Activated T-helper 1 cell treated with anti-CD3 and anti-CD28 coated beads, Interleukin-2, amount 50 U/mL, for 16 hours (primary cell): ENCODE measurements at places on chromosomes 6 and 20.

DNA sequence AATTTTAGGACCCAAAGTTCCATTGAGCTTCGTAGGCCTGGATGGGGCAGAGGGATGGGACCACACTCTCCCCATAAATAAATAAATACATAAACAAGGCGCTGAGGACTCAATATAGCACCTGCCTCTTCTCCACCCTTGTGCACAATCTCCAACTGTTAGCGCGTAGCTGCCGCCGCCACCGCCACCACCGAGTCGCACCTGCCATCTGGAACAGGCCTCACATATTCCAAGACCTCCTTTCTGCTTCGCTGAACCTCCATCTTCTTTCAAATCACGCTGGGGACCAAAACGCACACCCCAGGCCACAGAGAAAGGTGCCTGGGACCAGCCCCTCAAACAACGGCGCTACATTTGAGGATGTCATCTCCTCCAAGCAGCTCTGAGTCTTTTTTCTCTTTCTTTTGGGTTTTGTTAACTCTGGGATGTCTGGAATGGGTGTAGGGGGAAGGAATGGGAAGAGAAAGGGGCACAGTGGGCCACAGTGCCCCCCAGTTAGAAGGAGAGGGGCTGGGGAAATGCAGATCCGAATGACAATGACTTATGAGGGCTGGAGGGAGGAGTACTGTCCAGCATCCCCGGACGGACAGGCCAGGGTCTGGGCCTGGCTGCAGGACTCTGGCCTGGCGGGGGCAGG, 49.7 kb downstream of the NOL4L start:
- no peak for DNase-seq

DNA sequence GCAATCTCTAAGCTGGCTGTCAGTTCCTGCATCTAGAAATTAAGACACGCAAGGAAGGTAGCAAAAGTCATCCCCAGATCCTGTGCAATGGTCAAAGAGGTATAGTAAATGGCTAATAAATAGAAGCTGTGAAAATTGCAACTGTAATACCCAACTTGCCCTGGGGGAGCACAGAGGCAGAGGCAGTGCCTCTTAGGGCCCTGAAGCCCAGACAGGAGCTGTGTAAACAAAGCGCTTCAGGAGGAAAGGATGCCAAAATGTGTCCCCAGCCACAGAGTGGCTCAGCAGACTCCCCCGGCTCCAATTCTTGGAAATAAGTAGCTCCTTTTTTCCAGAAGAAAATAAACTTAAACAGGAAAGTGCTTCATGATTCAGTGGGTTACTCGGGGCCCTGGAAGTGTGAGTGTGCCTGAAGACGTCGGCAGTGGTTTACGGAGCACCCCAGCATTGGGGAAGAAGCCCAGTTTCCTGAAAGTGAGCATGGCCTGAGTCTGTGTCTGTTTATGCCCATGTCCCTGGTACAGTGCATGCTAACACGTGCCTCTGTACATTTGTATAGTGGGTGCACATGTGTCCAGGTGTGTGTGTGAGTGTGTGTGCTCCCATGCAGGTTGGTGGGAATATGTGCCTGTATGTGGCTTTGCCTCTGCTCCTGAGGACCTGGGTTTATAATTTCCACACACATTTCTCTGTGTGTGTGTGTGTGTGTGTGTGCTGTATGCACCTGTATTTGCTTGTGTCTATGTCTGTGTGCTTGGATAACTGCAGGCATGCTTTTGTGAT, 246.7 kb downstream of the MAFB start:
- DNase-seq = no peak

- DNase-seq = no peak
These were observed 338.0 kb upstream of the PTCHD4 start for GRCh38 chr6:48449002-48449401.

DNA sequence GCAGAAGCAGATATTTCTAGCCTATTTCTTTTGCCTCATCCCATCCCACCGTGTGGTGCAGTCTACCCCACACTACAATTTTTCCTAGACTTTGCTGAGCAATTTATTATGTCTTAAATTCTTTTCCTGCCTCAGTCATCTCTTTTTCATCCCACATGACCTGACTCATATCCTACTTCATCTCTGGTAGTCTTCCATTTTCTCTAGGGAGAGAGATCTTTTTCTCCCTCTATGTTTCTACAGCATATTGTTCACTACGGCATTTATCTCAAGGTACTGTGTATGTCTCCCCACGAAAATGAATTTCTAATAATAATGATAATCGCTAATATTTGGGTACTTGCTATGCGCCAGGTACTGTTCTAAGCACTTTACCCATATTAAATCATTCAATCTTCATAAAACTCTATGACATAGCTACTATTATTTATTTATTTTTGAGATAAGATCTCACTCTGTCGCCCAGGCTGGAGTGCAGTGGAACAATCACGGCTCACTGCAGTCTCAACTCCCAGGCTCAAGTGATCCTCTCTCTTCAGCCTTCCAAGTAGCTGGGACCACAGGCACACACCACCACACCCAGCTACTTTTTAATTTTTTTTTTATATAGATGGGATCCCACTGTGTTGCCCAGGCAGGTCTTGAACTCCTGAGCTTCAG, 15.6 kb downstream of the PDSS2 start:
- no peak for DNase-seq

DNA sequence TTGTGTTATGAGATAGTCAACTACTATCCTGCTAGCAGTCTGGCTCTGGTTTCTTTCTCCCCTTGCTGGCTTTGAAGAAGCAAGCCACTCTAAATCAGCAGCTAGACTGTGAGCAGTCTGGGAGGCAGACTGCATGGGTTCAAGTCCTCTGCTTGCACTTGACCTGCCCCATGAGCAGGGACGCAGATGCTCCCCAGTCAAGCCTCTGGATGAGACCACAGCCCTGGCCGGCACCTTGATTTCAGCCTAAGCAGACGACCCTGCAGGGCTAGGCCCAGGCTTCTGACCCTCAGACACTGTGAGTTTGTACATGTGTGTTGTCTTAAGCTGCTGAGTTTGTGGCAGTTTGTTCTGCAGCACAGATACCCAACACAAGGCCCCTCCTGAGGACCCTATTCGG, 105.8 kb downstream of the SULF2 start:
- no peak for DNase-seq

GRCh38 chr6:53070806-53071205, 5.6 kb downstream of the FBXO9 start:
- DNase-seq = no peak

DNA sequence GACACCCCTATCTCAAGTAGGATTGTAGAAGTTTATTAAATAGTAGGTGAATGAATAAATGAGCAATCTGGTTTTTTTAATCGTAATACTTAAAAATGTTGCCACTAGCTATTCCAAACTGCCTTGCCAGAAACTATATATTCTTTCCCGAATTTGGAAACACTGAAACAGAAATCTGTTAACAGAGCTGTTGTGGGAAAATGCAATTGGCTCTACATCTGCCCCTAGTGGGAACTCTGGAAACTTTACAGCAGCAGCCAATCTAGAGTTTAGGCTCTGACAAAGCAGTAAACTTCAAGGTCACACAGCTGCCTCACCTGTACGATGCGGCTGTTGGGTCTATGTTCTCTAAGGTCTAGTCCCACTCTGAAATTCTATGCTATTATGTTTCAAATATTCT, 41.7 kb downstream of the SYNE1 start:
- DNase-seq = no peak

DNA sequence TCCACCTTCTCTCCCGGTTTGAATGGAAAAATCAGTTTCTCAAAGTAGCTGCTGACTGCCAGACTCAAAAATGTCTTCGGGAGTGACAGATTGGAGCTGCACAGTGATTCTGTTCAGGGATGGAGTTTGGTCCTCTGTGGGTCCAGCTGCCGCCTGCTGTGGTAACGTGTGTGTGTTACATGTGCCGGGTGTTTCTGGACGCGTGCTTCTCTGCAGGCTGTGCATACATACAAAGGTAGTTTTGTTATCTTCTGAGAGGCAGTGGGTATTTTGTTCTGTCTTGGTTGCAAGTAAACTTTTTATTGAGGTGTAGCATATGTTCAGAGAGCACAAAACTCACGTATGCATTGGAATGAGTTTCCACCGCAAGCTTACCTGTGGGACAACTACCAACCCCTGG, 41.3 kb upstream of the NAA20 start:
- DNase-seq = no peak

DNA sequence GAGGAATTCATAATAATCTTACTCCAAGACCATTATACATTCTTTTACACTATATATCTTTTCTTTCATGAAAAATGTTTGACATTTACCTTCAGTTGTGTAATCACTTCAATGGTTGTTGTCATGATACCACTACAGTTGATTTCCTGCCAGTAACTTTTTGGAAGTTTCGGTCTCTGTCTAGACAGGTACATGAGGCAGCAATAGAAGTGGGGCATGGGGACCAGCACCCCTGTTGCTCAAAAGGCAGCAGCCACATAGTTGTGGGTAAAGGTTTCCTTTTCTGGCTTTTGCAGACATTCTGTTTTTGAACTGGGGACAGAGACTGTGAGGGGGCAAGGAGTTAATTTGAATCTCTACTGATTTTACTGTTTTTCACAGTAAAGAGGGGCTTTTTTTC, 14.1 kb downstream of the SAMD5 start:
- no peak for DNase-seq

DNA sequence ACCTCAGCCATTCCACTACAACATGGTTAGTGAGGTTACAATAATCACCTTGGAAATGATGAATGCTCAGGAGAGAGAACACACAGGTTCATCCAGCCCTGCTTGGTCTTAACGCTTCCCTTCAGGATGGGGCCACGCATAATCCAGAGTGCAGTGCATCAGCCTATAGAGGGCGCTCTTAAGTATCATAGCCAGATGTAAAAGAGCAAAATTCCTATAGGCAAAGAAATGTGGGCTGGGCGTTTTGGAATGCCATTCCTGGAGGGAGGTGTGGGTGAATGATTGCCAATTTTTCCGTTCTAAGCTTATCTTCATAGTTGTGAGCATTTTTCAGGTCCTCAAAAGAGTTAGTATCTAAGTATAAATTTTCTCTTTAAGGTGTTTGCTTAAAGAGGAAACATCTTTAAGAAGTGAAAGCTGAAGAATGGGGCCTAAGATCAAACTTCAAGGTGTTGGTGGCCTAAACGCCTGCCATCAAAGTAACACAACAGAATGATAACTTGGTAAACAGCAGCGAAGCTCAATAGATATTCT, 1.8 kb downstream of the RIPOR2 start:
- DNase-seq = peak; percentile 28
